ENCODE measurements at places on chromosomes 12 and 14.

- no peak for DNase-seq
These were observed 57.9 kb downstream of the OTX2 start for GRCh38 chr14:56752428-56752827.

- no peak for DNase-seq
These were observed 55.5 kb upstream of the ATXN7L3B start for GRCh38 chr12:74482115-74482514.

DNA sequence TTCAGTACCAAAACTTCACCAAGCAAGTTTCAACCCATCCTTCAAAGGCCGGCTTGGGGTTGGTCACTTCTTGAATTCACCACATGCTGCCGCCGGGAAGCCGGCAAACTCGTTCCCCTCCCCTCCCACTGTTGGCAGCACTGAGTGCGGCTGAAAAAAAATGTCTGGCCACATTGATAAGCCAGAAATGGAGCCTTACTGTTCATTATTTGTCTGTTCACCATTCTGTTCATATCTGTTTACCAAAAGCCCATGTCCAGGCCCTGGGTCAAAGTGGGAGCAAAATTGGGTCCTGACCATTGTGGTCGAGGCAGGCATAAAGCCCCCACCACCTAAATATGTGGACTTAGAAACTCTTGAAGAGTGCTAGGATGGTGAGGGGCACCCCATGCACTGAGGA, 7.3 kb upstream of the HSP90AA1 start:
- DNase-seq: no peak

- DNase-seq: no peak
These were observed 114.6 kb upstream of the MED13L start for GRCh38 chr12:116392061-116392460.

DNA sequence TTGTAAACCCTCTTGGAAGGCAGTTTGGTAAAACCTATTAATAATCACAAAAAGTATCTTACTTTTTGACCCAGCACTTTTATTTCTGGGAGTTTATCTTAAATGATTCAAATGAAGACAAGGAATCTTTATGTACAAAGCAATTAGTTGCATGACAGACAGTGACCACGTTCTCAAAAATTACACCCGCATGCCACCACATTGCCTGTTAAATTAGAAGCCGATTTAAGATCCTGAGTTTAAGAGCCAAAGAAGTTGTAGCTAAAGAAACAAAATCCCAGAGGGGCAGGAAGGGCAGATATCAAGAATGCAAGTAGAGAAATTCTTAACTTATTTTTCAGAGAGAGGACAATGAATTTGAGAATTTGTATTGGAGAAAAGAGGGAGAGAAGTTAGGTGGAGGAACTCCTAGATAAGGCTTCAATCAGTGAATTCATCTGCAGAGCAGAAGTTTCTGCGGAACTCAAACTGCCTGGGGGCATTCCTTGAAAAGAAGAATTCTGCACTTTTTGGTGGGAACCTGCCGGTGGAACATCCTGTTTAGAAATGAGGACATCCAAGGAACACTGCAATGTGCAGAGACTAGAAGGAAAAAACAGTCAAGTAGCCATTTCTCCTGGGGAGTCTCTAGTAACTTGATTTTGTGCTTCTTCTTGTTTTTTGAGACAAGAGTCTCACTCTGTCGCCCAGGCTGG, 1.1 kb upstream of the RIOX1 start:
- no peak for DNase-seq

DNA sequence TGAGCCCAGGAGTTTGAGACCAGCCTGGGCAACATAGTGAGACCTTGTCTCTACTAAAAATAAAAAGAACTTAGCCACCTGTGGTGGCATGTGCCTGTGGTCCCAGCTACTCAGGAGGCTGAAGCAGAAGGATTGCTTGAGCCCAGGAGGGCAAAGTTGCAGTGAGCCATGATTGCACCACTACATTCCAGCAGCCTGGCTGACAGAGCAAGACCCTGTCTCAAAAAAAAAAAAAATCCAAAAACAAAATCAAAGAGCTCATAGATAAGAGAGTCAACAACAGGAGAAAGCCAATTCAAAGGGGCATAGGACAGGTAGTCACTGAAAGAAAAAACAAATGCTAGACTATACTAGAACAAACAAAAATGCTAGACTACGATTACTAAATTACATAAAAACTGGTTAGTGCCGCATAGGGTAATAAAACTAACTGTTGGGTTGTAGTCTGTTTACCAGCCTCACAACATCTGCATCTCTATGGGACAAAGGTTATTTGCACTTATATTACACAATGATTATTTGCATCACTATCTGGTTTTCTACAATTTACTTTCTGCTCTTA, 16.6 kb upstream of the EEA1 start:
- no peak for DNase-seq

DNA sequence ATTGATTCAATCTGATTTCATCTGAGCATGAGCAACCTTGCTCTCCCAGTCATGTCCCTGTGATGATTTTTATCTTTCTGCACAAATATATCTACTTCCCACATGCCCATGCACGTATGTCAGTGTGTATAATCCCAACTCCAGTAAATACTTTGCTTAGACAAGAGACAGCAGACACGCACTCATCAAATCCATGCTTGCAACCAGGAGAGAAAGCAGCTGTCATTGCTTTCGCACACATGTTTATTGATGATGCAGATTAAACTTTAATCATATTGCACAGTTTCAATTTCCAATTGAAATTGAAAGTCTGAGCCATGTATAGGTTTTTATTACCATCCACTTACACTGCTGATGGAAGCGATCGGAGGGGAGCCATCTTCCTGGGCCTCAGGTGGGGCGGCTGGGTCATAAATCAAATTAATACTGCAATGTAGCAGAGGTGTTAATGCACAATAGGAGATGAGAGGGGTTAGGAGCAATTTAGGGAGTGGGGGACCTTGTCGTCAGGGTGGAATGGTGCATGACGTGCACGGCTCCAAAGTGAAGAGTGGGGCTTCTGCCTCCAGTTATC, 68.6 kb upstream of the SRRM4 start:
- DNase-seq: no peak

DNA sequence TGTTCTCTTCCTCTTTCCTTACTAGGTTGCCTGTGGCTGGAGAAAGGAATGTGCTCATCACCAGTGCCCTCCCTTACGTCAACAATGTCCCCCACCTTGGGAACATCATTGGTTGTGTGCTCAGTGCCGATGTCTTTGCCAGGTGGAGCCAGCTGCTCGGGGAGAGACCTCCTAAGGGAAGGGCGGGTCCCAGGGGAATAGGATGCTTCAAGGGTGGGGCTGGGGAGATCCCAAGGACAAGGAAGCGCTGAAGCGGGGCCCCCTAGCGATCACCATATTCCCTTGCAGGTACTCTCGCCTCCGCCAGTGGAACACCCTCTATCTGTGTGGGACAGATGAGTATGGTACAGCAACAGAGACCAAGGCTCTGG, 10.2 kb downstream of the MARS1 start:
- no peak for DNase-seq

- no peak for DNase-seq
These were observed 32.7 kb downstream of the DUSP6 start for GRCh38 chr12:89319606-89320005.

DNA sequence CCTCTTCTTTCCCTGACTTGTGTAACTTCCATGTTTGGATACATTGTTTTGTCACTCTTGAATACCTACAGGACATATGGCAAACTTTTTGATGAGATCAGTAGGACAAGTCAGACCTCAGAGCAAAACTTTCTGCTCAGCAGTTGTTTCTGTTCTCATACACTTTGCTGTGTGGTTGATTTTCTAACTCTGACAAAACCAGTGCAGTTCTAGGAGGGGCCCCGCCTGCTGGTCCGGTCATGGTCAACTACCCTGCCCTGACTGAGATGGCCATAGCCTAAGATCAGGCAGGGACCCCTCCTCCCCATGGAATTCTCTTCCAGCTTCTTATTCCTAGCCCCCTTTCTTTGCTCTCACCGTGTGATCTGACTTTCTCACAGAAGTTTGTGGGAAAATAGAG, 92.8 kb downstream of the OTOGL start:
- DNase-seq: peak; percentile 20

DNA sequence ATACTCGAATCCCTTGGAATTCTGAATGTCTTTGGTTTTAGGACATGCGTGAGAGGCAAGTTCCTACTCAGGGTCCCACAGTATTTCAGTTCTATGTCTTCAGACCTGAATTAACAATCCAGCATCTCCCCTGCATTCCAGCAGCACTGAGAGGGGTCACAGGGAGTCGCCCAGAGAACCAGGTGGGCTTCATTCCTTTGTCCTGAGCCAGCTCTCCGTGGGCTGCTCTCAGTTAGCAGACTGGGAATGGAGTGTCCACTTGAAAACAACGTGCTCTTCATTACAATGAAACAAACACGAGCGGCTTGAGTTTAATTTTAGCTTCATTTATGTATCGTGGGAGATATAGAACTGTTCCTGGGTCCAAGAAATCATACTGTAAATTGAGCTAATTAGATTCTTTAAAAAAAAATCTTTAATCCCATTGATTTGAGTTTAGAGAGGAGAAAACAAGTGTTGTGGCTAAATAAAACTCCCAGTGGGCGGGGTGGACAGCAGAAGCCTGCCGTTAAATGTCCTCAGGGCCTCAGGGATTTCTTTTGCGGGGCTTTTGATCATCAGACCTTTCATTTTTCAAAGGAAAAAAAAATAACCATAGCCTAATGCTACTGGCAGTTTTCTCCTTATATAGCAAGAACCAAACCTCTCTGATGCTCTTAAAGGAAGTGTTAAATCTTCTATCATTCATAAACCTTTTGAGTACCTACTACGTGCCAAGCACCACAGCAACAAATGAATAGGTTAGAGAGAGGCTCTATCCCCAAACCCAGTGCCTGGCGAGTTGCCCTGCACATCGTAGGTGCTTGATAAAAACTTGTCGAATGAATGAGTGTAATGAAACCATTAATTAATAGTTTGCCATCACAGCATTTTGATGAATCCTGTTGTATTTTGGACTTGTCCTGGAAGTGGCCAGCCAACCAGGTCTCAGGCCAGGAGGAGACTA, 140.4 kb downstream of the CHST11 start:
- no peak for DNase-seq

DNA sequence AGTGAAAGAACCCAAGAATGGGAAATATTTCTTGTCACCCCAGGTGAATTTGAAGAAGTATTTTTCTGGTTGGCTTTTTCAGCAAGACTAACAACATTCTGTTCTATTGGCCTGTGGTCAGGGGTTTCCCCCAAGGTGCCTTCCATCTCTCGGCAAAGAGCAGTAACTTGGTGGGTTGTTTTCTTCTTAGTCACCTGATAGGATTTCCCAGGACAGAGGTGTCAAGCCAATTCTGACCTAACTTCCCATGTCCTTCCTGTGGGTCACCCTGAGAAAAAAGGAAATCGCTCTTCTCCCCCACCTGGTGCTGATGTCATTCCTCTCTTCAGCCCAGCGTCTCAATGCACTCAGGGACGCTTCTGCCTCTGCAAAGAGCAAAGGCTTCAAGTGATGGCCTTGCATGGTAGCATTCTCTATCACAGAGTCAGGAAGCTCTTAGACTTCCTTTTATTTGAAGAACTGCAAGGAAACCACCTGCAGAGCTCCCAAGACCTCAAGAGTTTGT, 16.1 kb upstream of the IFNG start:
- no peak for DNase-seq

DNA sequence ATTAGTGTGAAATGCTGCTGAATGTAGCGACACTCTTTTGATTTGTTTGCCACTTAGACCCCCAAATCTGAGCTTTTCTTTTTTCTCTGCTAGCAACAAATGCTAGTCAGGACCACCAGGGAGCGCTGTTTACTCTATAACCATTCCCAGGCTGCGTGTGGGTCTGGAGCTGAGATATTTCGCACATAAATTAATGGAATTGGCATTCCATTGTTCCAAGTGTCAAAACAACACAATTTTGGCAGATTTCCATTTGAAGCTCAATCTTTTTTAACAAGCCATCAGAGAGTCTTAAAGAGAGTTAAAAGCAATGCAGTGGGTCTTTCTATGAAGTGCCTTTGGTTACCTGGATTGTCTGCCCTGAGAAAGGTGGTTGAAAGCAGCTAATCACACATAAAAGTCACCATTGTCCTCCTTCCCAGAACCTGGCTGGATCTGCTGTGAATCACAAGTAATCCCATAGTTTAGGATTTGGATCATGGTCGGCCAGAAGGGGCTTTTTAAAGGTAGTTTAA, 7.4 kb upstream of the TMEM132C start:
- peak; percentile 76 for DNase-seq

DNA sequence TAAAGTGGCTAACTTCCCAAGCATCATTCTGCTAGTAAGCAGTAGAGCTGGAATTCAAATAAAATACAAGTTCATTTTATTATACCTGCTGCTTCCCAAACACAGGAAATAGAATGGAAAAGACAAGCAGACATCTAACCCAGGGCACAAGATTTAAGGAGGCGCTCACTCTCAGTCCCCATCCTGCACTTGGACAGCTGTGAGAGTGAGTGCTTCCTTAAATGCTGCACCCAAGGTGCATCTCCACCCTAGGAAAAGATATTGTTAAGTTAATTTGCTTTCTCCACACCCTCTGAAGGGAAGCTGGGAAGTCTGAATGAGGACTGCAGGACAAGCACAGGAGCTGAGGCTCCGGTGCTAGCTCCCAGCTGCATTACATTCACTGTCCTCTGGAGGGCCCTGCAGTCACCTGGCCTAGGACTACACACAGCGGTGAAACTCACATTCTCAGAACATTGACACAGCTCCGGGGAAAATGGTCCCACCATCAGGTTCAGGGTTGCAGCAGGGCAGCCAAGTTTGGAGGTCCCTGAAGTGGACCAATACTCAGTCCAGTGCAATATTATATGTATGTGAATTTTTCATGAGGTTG, 14.2 kb downstream of the HEBP1 start:
- DNase-seq: peak; percentile 26

DNA sequence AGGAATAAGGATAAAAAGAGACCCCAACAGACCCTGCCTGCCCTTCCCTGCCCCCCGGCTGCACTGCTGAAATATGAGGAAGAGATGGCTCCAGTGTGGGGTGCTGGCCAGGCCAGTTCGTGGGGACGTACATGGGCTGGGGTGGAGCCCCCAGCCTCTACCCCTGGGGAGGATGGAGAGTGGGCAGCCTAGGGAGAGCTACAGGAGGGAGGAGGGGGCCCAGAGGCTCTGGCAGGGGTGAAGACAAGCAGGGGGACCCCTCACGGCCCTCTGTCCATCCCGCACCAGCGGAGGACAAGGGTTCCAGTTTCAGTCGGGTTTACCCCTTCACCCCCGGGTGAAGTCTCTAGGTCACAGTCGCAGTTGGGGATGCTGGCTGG, 11.0 kb upstream of the RPLP0 start:
- DNase-seq: no peak

- no peak for DNase-seq
These were observed 5.1 kb downstream of the SLC38A2 start for GRCh38 chr12:46367351-46368029.

DNA sequence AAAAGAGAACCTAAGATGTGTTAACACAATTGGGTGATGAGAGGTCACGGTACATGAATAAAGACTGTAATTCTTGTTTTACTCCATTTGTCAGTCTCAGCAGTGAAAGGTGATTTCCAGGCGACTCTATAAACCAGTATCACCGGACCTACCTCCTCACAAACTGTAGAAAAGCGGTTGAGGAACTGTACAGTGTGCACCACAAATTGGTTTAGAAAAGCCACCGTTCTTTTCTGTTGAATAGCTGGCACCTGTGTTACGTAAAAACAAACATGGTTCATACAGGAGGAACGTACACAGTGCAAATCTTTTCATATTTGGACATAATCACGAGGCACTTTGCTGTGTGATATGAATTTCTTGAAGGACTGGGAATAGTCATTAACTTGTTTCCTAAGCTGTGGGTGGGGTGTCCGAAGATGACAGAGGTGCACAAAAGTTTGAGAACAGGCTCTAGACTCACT, 663 bp downstream of the WASHC3 start:
- DNase-seq: no peak

Measured in nephron progenitor cell (in vitro differentiated cells).